ENCODE measurements at places on chromosomes 4 and X. TPM values are rescaled to one million over a fixed set of nuclear protein-coding genes. Genes with fewer than 3 reads are reported as not detected.

DNA sequence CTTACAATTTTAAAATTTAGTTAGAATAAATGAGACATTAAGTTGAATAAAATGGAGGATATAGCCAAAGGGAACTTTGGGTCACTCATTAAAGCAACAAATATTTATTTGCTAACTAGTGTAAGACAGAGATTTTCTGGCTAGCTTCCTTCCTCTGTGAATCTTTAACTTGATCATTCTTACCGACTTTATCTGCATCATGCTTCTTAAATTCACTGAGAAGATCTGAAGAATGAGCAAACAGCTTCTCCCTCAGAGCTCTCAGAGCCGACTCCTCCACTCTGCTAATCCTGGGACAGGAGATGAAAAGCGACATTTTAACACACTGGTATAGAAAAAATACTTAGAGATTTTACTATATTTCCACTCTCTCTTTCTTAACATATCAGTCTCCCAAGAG lies 35.1 kb downstream of the PPEF2 start:
- no peak for DNase-seq

DNA sequence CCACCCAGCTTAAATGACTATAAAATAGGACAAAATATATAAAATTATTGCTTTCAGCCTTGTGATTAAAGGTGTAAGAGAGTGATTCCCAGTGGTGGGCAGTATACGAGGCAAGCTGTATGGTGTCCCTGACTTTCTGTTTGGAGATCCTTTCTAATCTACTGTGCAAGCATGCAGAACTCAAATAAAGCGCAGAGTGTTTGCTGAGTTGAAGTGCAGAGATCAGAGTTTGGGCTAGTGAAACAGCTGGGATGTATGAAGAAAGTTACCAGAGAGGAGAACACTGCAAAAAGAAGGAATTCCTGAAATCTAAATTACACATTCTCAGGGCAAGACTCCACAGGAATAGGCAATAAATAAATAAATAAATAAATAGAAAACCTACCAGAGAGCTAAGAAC lies 218.5 kb upstream of the TLL1 start:
- no peak for DNase-seq

DNA sequence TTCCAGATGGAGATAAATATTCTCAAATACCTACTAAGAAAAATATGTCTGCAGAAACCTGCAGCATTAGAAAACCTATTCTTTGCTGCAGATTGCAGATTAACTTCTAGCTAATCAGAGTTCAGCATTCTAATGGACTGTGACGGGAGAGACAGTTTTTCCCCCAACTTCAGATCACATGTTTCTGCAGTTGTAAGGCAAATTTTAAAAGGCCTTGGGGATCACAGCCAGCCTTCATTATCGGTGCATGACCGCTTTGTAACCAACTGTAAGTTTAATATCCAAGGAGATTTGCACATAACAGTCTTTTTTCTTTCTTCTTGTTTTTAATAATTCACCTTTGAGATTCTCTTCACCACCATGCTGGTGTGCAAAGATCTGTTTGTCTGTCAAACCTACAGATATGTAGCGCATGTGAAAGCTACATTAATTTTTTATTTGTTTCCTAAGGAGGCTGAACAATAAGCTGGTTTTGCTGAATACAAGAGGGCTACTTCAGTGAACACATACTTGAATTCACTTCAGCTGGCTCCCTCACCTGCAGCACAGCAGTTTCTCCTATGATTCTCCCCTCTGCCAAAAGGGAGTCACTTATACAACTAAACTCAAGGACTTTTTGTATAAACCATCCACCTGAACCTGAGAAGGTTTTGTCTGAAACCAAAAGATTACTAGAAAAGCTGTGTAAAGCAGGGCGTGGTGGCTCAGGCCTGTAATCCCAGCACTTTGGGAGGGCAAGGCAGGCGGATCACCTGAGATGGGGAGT lies 488.5 kb downstream of the RPA4 start:
- DNase-seq = no peak

DNA sequence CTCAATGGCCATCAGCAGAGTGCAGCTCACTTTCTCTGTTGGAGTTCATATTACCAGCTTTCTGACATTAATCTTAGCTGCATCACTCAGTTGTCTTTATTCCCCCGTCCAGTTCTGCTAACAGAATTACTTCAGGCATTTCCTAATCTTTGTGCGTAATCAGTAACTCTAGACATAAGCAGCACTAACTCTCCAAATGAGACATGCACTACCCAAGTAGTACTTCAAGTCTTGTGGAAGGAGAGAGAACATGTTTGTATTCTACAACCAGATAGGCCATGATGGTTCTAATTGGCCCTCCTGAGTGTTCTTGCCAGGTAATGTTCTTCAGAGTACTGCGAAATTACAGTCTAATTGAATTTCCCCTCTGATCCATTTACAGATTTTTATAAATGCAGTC lies 448.5 kb upstream of the RPS6KA3 start:
- DNase-seq = no peak

DNA sequence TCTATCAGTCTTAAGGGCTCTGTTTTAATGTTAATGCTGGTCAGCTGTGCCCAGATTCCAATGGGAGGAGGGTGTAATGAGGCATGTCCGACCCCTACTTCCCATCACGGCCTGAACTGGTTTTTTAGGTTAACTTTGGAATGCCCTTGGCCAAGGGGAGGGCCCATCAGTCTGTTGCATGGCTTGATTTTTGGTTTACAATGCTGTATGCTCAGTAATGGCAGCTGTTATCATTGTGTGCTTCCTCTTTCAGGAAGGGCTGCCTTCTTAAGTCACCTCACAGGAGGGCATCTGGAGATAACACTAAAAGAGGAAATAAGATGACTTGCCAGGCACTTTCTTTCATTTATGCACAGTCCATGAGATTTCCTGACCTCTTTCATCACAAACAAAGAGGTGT lies 36.3 kb downstream of the ATXN3L start:
- DNase-seq = no peak

- DNase-seq = no peak
These were observed 58.8 kb downstream of the LNX1 start for GRCh38 chr4:53532521-53532920.

DNA sequence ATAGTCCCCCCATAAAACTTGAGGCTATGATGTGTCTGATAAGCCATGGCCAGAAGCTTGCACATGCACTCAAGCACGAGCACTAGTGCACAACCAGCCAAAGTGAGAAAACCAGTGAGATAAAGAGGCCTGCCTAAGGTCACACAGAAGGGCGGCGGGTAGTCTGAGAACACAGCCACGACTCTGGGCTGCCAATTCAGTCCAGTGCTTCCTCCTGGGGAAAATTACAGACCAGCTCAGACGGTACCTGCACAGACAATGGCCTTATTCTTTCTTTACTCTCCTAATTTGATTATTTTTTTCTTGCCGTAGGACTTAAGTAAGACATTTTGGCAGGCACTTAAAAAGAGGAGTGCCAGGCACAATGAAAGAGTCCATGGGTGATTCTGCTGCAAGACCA lies 533.2 kb upstream of the FAT1 start:
- no peak for DNase-seq

DNA sequence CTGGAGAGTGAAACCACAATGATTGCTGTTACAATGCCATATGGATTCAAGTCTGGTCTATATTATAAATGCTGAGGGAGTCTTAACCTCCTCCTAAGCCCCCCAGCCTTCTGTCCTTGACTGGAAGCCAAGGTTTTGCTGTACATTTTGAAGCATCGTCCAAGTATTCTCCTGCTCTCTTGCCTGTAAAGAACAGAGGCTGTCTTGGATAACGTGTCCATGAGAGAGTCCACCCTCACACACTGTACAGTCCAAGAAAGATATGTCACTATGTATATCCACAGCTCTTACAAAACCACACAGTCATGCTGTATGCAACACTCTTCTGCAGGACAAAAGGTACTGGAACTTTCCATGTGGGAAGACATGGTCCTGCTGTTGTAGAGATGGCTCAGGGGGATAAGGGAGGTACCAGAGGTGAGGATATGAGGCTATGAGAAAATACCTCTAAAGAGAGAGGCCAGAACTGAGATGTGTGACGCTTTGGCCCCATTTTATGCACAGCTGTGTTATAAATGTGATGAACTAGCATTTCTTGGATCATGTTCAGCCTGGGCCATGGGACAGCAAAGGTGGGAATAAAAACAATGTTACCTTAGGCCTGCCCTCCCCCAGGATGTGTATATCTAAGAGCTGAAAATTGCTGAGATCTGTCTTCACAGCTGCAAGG lies 678.6 kb downstream of the IQCM start:
- DNase-seq = no peak

The S100P gene
- total RNA-seq = 176 TPM

The ODAPH gene
- 1.9 TPM for total RNA-seq

DNA sequence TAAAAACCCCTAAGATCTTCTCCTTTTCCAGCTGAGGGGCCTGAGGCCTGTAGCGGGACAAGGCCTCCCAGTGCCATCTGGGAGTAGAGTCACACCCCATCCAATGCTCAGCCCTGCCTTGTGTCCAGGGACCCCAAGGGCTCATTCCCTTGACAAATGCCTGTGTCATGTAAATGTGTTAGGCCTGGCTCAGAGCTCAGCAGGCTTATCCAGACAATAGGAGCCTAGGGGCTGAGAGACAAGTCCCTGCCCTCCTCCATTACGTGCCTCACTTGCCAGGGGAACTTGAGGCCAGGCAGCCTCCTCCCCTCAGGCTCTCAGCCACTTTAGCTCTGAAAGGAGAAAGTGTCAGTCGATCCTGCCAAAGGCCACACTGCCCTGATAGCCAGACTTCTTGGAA lies 166.8 kb upstream of the MAMLD1 start:
- no peak for DNase-seq

The GAGE12H gene
- not detected for total RNA-seq

The PRSS12 gene
- total RNA-seq = not detected

GRCh38 chr4:158229768-158230167 lies 19.5 kb downstream of the TMEM144 start:
- DNase-seq = no peak

GRCh38 chrX:78496483-78496882 lies 162.6 kb downstream of the RTL3 start:
- DNase-seq = no peak

The PAGE5 gene
- total RNA-seq = not detected

DNA sequence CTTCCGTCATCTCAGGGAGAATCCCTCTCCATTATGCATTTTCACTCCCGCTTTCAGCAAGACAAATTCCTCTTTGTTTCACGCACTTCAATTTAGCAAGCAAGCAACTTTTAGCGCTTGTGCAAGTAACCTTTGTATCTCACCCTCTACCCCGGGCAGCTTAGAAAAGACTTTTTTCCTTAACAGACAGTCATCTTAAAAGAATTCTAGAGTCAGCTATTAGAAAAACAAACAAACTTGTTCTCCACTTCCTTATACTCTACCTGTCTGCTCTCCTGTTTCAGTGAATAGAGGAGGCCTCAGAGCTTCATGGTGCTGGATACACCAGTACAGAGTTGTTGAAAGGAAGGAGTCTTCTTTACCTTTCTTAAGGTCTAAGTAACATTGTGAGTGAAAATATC lies 12.1 kb downstream of the TIGD2 start:
- DNase-seq = no peak

The VCX2 gene
- not detected for total RNA-seq

GRCh38 chr4:150862829-150863228 lies 152.3 kb downstream of the LRBA start:
- no peak for DNase-seq

The SUPT20HL2 gene
- not detected for total RNA-seq

DNA sequence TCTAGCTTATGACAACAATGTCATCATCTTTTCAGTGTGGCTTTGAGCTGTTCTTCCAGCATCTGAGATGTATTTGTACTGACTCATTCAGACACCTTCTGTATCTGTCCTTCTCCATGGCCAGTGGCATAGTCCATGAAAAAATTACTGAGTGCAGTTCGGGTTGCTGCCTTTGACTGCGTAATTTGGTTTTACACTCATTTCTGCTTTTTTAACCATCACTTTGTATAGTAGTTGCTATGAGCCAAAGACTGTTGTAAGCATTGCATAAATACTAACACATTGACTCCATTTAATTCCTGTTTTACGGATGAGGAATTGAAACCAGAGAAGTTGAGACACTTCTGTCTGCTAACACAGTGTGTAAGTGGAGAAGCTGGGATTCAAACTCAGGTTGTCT lies 190.7 kb upstream of the MID1 start:
- no peak for DNase-seq

GRCh38 chrX:35090801-35091200 lies 148.2 kb downstream of the FAM47B start:
- DNase-seq = no peak

DNA sequence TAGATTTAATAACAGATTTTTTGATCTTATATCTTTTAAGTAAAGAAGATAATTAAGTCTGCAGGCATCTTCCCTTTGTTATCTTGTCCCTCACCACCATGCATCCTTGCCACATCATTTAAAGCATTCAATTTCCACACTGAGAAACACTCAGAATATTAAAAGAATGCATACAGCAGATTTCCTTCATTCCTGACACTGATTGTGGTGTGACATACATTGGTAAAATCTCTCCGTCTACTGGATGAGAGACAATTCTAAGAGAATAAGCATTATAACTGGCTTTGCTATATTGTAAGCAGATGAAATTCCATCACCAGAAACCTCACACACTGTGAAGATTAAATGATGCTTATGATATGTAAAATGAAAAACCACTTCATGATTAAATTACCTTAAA lies 97.4 kb upstream of the TRPC5OS start:
- no peak for DNase-seq

The ARHGAP4 gene
- 267 TPM for total RNA-seq

- no peak for DNase-seq
These were observed 17.5 kb downstream of the CXCL13 start for GRCh38 chr4:77623091-77623490.

GRCh38 chr4:36734334-36734733 lies 452.9 kb downstream of the DTHD1 start:
- no peak for DNase-seq

GRCh38 chr4:40055863-40056715 lies 561 bp upstream of the N4BP2 start:
- DNase-seq = peak; percentile 68

The FABP2 gene
- total RNA-seq = not detected

The FAM9B gene
- total RNA-seq = not detected

The NDP gene
- not detected for total RNA-seq

DNA sequence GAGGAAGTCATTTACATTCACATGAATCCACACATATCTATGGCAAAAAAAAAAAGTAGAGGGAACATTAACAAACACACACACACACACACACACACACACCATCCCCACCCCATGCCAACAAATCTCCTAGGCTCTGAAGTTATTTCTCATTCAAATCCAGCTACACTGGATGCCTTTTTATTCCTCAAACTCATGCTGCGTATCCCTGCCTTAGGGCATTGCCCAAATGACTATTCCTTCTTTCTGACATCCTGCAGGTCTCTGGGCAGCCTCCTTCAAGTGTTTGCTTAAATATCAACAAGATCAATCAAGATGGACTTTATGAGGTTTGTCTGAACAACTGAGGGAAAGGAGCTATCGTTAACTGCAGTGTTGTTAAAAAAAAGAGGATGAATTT lies 106.5 kb upstream of the FAM9A start:
- no peak for DNase-seq
